ENCODE measurements at places on chromosomes 7 and 10. TPM values are rescaled to one million over a fixed set of nuclear protein-coding genes. Genes with fewer than 3 reads are reported as not detected.

- DNase-seq: no peak
Observed at GRCh38 chr10:103791858-103792257, 63.5 kb downstream of the SH3PXD2A start.

- DNase-seq: no peak
Observed at GRCh38 chr10:43502931-43503330, 66.0 kb downstream of the ZNF487 start.

DNA sequence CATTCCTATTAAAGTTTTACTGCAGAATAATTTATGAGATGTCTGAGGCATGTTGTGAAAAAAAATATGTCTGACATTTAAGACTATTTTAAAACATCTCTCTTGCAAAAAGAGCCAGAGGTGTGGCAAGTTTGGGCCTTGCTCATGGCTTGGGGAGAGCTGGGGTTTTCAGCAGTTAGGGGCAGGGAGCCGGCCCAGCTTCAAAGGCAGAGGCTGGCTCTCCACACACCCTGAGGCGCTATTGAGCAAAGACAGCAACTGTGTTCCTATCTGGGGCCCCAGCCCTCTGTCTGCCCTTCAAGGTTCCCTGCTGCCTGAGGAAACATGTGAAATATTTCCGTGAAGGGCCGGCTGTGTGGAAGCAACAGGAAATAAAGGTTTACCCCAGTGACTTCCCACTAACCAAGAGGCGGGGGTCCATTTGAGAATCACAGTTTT, 94.0 kb downstream of the SORBS1 start:
- DNase-seq: no peak

GRCh38 chr7:20541608-20542349, 73.7 kb upstream of the ABCB5 start:
- DNase-seq: no peak

DNA sequence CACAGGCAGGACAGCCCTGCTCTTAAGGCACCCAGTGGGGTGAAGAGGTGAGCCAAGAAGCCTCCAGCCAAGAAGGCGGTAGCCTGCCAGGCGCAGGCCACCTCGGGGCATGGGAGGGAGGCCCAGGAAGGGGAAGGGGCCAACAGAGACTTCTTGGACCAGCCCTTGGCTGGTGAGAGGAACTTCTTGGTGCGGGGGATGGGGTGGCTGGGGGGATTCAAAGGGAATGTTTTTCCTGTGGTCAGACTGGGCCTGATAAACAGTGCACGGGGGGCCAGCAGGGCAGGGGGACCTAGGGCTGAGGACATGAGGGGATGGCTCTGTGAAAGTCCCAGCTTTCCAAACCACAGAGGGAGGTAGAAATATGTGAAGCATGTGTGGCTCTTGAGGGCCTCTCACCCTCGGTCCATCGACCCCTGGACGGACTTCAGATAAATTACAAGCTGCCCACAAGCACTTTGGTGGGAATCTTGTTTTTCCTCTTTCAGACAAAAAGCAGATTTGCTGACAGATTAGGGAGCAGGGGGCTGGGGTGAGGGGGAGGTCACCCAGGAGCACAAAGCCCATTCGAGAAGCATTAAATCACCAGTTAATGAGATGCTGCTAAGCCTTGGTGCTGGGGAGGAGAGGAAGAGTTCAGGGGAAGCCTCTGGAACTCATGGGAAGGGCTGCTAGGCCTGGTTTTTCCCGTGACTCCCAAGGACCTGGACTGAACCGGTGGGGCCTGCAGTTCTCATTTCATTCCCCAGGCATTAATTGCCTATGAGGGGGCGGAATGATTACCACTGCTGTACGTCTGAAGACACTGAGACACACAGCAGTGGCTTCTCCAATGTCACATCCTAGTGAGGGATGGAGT, 11.3 kb downstream of the CRYGN start:
- DNase-seq: no peak

- DNase-seq: no peak
Observed at GRCh38 chr10:24544776-24545175, 178.9 kb downstream of the ARHGAP21 start.

GRCh38 chr10:29472301-29473086, 162.3 kb downstream of the SVIL start:
- DNase-seq: no peak

GRCh38 chr7:135672560-135673359, 10.4 kb downstream of the STMP1 start:
- DNase-seq: peak; percentile 75

DNA sequence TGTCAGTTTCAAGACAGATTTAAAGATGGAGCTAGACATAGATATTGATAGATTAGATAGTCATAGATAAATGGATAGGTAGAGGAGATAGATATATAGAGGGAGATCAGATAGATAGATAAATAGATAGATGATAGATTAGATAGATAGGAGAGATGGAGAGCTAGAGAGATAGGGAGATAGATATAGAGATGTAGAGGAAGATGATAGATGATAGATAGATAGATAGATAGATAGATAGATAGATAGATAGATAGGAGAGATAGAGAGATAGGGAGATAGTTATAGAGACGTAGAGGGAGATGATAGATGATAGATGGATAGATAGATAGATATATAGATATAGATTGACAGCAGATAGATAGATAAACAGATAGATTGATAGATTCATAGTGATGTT, 1038.8 kb upstream of the AUTS2 start:
- DNase-seq: no peak

DNA sequence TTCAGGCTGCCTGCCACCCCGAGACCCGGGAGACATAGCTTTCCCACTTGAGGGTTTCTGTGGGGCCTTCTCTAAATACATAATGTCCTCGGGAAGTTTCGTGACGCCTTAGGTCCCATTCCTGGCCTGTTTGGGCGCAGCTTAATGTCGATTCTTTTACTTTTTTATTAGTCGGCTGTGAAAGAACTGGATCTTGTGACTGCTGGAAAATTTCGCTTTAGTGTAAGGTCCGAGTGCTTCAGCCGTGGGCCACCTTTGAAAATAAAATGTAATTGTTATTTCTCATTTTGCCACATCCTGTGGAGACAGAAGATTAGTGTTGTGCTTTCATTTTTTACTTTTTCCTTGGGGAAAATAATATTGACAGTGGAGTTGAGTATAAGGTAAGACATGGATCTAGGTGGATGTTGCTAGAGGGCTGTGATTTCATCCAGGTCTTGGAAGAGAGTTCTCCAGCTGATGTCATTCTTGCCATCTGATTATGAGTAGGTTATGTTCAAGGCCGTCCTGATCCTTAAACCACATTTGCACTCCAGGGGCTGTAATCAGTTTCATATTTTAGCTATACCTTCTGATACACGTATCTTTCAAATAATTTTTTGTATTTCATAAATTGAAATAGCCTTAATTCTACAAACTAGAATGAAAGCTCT, 830 bp downstream of the RAB18 start:
- no peak for DNase-seq

- DNase-seq: peak; percentile 57
Observed at GRCh38 chr7:43764039-43764761, 5.7 kb downstream of the BLVRA start.

GRCh38 chr7:35680403-35681013, 14.4 kb downstream of the HERPUD2 start:
- no peak for DNase-seq

DNA sequence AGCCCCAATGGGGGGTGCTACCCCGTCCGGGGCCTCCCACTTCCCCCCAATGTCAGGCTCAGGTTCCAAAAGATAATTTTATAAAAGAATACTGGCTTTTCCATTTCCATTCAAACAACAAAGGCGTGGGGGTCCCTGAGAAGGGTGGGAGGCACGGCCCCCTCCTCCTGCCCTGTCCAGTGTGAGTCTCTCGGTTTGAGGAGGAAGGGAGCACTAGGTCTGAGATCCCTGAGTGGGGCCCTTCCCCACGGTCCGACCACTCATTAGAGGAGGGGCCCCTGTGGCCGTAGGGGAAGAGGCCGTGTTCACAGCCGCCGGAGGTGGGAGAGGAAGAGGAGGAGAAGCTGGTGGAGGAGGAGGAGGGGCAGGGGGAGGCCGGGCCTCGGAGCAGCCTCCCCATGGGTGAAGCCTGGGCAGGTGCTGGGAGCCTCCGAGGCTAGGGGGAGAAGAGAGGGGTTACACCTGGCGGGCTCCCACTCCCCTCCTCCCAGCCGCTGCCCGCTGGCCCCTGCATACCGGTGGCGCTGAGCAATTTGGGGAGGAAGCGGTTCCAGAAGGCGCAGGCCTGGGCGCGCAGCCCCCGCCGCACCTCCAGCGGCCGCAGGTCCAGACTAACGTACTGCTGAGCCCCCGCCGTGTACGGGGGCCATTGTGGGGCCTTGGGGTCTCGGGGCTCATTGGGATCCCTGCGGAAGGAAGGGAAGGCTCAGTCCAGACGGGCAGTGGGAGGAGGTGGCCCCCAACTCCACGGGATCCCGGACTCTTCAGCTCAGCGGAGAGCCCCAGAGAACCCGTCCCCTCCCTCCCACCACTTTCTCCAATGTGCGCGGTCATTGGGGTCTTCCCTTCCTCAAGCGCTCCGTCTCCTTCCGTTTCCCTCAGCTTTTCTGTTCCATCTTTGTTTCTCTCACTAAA, 1.4 kb upstream of the UFSP1 start:
- no peak for DNase-seq

GRCh38 chr7:49486974-49487829, 286.2 kb upstream of the VWC2 start:
- no peak for DNase-seq

DNA sequence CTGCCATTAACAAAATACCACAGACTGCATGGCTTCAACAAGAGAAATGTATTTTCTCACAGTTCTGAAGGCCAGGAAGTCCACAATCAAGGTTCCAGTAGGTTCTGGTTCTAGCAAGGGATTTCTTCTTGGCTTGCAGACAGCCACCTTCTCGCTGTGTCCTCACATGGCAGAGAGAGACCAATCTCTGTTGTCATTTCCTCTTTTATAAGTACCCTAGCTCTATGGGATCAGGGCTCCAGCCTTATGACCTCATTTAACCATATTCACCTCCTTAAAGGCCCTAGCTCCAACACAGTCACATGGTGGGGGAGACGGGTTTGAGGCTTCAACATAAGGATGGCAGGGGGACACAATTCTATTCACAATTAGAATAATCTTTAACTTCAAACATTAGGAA, 23.6 kb downstream of the ABI1 start:
- no peak for DNase-seq

- DNase-seq: no peak
Observed at GRCh38 chr7:112023282-112023681, 182.9 kb downstream of the DOCK4 start.

GRCh38 chr10:4043897-4044665, 259.1 kb upstream of the KLF6 start:
- no peak for DNase-seq

DNA sequence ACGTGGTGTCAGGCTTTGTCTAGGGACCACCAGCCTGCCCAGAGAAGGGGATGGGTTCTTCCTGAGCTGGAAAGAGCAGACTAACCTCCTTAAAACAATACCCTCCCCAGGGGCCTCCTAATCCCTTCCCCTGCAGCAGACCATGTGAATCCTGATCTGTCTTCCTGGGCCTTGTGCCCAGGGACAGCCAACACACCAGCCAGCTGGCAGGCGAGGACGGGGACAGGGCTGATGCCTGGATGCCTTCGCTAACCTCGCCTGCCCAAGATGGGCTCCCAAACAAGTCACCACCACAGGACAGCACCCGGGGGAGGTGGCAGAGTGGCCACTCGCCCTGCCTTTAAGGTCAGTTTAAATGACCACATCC, 17.6 kb downstream of the PODXL start:
- peak; percentile 27 for DNase-seq

- no peak for DNase-seq
Observed at GRCh38 chr7:27123477-27124053, 7.0 kb downstream of the HOXA4 start.

DNA sequence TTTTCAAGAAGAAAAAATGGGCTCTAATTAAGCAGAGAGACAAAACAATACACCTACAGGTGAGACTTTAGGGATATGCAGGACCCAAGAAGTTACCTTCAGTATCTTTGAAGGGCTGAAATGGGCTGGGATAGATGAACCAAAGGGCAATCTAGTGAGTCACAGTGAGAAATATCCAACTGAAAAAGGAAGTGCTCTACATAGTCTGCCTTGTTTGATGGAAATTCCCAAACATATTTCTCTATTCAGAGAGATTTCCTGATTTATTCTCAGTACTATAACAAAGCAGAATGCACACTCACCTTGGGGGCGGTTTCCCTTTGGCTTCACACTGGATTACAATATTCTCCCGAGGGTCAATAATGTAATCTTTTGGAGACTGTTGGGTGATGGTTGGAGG, 104.1 kb upstream of the LAMB4 start:
- no peak for DNase-seq

DNA sequence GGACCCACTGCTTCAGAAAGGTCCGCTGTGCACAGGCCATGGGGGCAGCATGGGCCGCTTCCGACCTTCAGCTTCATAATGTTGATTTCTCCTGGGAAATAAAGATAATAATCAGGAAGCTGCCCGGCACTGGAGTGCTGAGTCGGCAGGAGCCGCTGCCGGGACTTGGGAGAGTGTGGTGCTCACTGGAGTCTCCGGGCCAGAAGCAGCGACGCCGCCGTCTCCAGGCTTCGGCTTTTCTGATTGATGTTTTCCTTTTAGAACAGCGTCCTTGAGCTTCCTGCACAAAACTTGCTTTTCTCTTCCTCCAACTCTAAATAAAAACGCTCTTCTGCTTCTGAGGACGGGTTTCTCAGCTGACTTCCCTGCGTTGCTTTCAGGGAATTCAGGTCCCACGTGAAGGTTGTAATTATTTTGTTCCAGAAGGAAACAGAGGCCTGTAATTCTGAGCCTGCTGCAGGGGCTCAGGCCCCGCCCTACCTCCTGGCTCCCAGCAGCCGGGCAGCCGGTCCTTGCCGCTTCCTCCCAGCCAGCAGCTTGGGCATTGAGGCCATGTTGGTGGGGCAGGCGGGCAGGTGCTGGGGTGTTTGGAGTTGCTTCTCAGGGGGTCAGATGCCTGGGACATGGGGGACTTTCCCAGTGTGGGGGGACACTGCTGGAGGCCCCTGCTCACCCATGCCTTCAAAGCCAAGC, 14.7 kb downstream of the PWWP2B start:
- DNase-seq: no peak

- no peak for DNase-seq
Observed at GRCh38 chr10:86782701-86783418, 26.4 kb downstream of the BMPR1A start.

DNA sequence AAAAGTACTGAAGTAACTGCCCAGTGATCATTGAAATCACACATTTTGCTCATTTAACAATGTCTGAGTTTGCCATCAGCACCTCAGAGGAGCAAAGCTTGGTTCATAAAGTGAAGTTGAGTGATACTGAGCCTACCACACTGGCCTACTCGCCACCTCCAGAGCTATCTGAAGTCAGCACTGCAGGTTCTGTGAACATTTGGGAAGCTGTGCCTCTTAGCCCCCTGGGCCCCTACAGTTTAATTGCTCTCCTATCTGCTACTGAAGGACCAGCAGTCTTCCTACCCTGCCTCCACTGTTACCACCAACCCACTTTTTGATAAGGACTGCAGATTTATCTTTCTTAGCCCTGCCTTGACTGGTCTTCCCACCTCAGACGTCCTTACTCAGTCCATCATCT, 2.0 kb upstream of the SEMA4G start:
- DNase-seq: no peak

The AGMO gene
- total RNA-seq: not detected

The ITPRIP gene
- 10.3 TPM for total RNA-seq

The DPP6 gene
- total RNA-seq: not detected

The EPDR1 gene
- 22.7 TPM for total RNA-seq

The RNLS gene
- total RNA-seq: not detected

The SKAP2 gene
- 18.4 TPM for total RNA-seq

The WNT16 gene
- total RNA-seq: not detected

The UNCX gene
- not detected for total RNA-seq

The MTPN gene
- total RNA-seq: 113 TPM

The IFIT1 gene
- total RNA-seq: 14.1 TPM

The UBE3C gene
- 86.6 TPM for total RNA-seq

The KCND2 gene
- 0.17 TPM for total RNA-seq

The HPSE2 gene
- total RNA-seq: not detected

The HOXA7 gene
- 2.6 TPM for total RNA-seq

The FAM24B gene
- 5.2 TPM for total RNA-seq

The ICA1 gene
- total RNA-seq: 3.2 TPM

Measured in PC-3 (cell line).